ENCODE measurements at places on chromosomes 2 and 18.

- DNase-seq: no peak
These were observed 13.9 kb downstream of the PSMD14 start for GRCh38 chr2:161321944-161322648.

DNA sequence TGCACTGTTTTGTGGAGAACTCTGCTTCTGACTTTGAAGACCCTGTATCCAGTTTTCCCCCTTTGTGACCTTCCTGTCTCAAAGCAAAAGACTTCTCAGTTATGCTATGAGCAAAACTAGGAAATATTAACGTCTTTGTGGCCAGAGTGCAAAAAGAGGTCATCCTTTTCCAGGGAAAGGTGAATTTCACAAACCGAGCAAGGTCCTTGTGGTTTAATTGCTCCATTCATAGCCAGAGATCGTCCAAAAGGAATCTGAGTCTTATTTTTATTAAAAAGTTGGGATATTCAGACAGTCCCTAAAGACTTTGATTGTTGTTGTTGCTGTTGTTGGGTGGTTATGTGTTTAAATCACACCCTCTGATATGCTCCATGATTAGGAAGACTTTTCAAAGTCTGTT is 77.4 kb downstream of the NAB1 start:
- DNase-seq: no peak

- peak; percentile 71 for DNase-seq
These were observed 16.9 kb downstream of the MYO7B start for GRCh38 chr2:127552336-127552735.

- DNase-seq: no peak
These were observed 38.6 kb upstream of the PRLH start for GRCh38 chr2:237527766-237528165.

DNA sequence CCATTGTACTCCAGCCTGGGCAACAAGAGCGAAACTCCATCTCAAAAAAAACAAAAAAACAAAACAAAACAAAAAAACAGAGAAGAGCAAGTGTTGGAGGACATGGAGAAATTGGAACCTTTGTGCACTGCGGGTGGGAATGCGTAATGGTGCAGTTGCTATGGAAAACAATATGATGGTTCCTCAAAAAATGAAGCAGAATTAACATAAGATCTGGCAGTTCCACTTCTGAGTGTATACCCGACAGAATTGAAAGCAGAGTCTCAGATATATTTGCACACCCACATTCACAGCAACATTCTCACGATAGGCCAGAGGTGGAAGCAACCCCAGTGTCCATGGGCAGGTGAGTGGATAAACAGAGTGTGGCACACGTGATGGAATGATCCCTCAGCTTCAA is 11.0 kb upstream of the RALB start:
- DNase-seq: no peak

- DNase-seq: peak; percentile 59
These were observed 43.1 kb downstream of the HS6ST1 start for GRCh38 chr2:128275498-128276045.

GRCh38 chr2:195647302-195647701 is 9.7 kb upstream of the SLC39A10 start:
- no peak for DNase-seq

GRCh38 chr2:25651066-25651465 is 22.3 kb downstream of the DTNB start:
- DNase-seq: no peak

DNA sequence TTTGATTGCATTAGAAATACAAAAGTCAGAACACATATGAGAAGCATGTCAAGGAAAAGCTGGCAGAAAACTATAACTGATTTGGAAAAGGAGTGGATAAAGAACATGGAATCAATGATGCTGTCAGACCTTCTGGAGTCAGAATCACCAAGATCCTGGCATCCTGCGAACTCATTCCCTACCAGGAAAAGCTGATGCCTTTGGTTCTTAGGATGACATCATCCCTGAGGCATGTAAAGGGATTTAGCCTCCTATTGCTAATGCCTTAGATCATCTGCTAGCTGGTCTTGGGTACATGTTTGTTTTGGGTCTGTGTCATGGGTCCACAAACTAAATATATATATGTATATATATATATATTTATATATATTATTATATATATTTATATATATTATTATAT is 680.7 kb downstream of the EPHA4 start:
- no peak for DNase-seq

GRCh38 chr18:1304392-1304992 is 399.8 kb downstream of the ADCYAP1 start:
- DNase-seq: no peak

- no peak for DNase-seq
These were observed 1.5 kb downstream of the UCN start for GRCh38 chr2:27306573-27307286.

- DNase-seq: no peak
These were observed 128.2 kb downstream of the KCNH7 start for GRCh38 chr2:162710287-162710890.

DNA sequence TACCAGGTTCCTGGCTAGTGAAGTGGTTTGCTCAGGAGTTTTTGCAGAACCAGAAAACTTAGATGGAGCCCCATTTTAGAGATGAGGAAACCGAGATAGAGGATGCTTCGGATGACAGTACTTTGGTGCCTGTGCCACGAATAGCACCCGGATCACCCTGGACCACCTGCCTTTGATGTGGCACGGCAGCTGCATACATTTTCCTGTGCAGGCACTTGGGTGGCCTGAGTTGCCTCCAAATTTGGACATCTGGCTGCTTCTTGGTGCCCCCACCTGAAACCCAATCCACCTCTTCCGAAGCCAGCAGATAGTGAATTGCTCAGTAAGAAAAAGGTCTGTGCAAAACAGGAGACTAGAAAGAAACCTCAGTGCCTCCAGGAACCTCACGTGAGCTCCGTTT is 140.6 kb upstream of the ID2 start:
- DNase-seq: peak; percentile 59

DNA sequence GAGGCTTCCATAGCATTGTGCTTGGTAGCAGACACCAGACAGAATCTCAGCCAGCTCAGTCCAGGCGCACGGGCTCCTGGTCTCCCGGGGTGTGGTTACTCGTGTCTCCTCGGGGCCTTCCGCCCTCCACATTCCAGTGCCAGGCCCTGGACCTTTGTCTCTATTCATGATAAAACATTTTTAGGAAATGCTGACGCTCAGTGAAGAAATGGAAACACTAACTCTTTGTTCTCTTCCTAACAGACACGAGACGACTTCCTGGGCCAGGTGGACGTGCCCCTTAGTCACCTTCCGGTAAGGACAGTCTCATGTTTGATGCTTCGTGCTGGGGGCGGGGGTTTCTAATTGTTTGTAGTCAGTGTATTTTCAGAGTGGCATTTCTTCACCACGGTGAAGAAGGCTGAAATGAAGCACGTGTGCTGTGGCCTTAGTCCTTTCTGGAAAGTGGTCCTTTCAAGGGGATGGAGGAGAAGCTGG is 271.8 kb downstream of the NEDD4L start:
- no peak for DNase-seq

DNA sequence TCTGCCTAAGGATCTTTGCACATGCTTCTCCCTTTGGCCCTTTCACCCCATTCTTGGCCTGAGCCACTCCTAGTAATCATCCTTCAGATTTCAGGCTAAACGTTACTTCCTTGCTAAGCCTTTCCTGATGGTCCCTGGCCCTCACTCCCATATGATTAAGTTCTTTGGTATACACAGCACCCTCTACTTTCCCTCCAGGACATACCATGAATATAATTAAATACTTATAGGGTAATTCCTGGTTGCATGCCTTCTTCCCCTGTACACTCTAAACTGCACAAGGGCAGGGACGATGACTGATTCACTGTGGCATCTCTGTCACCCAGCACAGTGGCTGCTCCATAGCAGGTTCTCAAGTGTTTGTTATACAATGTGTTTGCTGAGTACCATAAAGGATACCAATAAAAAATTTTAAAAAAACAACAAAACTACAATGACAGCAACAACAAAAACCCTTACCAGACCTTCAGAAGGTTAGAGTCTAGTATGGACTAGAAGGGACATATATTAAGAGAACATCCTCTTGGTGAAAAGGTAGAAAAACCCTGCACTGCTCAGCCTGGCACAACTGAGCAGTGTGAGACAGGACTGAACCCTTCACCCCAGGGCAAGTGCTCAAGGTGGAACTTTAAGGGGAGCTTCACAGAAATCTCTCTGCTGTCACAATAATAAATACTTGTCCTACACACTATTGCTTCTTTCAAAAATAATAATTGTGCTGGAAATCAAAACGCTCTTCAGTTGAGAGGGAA is 76.2 kb downstream of the AAK1 start:
- no peak for DNase-seq

DNA sequence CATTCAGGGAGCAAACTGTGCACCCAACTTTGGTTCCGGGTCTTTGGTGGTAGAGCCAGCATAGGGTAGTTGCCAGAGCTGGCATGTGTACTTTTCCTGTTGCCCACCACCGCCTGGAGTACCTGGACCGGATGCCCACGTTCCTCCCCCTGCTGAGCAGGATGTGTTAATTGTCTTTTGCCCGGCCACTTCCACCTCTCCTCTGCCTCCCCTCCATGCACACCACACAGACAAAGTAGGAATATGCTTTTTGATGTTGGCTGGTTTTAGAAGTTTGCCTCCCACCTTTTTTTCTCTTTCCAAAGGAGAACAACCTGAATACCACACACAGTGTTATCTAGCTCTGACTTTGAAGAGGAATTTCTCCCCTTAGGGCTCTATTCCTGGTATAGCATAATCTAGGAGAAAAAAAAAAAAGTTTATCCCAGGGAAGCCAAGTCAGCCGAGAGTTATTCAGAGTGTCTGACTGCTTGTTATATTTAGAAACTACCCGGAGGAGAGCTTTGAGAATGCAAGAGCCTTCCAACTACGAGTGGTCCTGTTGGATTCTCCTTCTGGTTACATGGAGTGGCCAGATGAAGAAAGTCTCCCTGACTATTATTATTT is 111.9 kb downstream of the SETBP1 start:
- DNase-seq: no peak

- DNase-seq: peak; percentile 49
These were observed 96.5 kb upstream of the HS6ST1 start for GRCh38 chr2:128414946-128415778.

DNA sequence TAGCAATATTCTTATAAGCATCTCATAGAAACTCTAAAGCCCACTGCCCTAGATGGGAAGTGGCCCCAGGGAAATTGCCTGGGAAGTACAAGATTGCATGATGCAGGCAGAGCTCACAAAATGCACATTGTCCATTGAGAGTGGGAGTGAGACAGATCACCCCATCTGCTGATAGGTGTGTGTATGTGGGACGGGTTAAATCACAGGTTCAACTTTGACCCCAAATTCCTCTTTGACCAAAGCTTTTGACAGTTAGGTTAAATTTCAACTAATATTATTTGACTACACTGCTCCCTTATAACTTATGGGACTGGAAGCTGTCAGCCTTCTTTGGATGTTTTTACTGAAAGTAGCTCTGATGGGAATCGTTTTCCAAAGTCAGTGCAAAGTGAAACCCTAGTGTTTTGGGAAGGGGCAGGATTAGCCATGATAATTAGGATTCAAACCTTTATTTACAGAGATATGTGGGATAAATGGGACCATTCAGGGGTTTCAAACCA is 11.4 kb upstream of the FABP1 start:
- no peak for DNase-seq

All from mesenteric fat pad (tissue), 1 donor.